HCEC 1CT (cell line): ENCODE measurements at places on chromosomes 7 and 10.

- DNase-seq: peak; percentile 54
Measured at GRCh38 chr7:96303686-96304443, 18.0 kb downstream of the SLC25A13 start.

- DNase-seq: peak; percentile 18
Measured at GRCh38 chr7:148264933-148265557, 325.5 kb upstream of the C7orf33 start.

DNA sequence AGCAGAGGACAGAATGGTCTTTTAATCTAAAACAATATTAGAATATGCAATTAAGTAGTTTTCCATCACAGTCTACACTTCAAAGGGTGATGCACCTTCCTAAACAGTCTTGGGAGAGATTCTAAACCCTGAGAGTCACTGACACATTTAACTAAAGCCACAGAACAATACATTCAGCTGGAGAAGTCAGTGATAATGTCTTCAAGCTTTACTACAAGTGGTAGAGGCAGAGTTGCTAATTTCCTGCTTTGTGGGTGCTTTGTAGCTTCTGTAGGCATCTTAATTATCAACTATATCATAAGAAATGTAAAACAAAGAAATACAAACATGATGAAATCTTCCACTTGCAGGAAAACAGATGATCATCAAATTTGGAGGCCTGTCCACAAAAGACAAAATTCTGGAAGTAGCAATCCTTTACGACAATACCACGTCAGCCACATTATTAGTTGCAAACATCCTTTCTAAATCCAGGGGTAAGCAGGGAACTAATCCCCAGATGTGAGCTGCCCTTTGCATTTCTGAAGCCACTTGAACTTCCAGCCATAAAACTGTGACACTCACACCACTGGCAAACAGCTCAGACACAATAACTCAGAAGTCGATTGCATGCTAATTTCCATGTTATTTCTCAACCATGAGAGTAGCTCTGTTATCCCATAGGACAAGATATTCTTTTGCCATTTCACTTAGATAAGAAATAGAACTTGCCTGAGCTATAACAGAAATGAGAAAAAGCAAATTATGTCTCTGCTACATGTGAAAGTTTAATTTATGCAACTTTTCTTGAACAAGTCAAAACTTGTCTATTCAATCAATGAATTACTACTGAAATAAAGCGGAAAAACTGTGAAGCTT lies 212.2 kb downstream of the FAM107B start:
- DNase-seq: no peak

DNA sequence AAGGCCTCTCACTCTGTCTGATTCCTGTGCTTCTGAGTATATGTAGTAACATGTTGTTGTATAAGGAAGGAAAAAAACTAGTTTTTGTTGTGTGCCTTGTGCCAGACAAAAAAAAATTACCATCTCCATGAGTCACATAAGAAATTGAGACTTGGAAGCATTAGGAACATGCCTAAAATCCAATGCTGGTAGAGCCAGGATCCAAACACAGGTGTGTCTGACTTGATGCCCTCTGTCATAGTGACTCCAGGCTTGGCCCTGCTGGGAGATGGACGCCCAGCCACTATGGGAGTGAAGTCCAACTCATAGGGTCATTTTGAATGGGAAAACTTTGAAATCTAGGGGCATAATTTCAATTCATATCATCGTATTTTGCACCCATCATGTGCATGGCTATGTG lies 38.0 kb downstream of the PYROXD2 start:
- DNase-seq: no peak

- no peak for DNase-seq
Measured at GRCh38 chr7:24169077-24169624, 114.8 kb upstream of the NPY start.

DNA sequence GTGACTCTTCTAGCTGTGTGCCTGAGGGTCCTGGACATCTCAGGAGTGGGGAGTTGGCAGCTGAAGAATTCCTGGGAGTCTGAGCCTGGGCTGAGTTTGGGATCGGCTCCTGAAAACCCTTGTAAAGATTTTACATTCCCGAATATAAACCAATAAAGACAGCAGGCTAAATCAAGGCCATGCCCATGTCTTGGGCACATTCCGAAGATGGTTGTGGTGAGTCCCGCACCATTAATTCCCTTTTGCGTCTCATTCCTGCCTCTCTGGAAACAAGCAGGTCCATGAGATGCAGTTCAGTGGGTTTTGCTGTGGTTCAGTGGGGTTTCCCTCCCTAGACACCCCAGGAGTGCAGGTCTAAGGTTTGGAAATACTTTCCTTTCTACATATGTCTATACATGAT lies 90.9 kb downstream of the COL26A1 start:
- DNase-seq: no peak

DNA sequence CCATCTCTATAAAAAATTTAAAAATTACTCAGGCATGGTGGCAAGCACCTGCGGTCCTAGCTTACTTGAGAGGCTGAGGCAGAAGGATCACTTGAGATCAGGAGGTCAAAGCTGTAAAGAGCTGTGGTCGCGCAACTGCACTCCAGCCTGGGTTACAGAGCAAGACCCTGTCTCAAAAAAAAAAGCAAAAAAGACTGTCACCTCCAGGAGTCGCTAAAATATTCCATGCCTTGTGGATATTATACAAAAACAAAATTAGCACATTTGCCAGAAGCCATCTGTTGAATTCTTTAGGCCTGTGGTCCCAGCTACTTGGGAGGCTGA lies 87.0 kb upstream of the SDK1 start:
- DNase-seq: no peak

DNA sequence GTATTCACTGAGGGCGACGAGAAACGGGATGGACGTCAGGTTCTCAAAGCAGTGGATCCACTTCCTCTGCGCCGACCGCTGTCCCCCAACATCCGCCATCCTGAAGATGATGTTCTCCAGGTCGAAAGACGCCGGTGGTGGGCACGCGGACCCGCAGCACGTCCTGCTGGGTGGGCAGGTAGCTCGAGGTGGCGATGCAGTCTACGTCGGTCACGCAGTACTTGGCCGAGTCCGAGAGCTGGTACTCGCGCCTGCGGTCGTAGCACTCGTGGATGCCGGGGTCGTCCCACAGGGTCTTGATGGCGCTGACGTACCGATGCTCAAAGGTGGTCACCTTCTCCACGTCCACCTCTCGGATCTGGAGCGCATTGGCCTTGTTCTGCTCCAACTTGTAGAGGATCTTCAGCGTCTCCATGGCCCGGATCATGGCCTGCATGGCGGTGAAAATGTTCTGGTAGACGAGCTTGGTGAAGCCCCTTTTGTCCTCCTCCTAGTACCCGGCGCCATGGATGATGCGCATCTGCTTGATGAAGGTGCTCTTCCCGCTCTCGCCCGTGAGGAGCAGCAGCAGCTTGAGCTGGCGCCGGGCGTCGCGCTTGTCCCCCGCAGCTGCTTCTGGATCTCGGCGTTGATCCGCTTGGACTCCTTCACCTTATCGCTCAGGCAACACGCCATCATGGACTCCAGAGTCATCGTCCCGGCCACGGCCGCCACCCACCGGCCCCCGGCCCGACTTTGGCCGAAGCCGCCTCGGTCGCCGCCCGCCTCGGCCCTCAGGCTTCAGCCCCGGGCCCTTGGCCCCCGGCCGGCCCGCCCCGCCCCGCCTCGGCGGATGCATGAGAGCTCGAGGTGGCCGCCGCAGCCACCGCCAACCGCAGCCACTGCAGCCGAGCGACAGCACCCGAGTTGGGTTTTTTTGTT lies 122.9 kb upstream of the KCTD7 start:
- no peak for DNase-seq

DNA sequence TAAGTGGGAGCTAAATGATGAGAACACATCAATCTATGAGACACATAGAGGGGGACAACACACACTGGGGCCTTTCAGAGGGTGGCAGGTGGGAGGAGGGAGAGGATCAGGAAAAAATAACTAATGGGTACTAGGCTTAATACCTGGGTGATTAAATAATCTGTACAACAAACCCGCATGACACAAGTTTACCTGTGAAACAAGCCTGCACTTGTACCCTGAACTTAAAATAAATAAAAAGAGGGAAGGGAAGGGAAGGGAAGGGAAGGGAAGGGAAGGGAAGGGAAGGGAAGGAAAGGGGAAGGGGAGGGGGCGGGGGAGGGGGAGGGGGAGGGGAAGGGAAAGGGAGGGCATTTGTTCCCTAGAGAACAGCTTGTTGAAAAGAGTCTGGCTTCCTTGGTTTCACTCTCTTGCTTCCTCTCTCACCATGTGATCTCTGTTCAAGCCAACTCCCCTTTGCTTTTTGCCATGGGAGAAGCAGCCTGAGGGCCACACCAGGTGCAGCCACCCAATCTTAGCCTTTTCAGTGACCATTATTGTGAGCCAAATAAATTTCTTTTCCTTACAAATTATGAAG lies 57.7 kb downstream of the FAM13C start:
- DNase-seq: no peak

GRCh38 chr10:126115886-126116285 lies 219.5 kb downstream of the FANK1 start:
- DNase-seq: no peak

GRCh38 chr10:19178675-19179074 lies 130.1 kb downstream of the MALRD1 start:
- DNase-seq: no peak

DNA sequence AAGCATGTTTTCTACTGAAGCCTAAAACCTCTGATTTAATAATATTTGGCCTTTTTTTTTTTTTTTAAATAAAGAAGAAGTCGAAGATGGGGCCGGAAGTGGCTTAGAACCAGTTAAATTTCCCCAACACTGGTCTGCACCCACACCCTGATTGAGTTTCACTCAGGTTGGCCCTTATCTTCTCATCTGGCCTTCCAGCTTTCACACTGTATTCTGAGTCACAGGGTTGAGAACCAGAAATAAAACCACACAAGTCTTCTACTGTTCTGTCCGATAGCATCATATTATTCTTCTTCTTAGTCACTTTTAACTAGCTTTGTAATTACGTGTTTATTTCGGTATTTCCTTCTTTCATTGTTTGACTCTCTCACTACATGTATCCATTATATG lies 9.9 kb downstream of the ZNF365 start:
- peak; percentile 62 for DNase-seq

DNA sequence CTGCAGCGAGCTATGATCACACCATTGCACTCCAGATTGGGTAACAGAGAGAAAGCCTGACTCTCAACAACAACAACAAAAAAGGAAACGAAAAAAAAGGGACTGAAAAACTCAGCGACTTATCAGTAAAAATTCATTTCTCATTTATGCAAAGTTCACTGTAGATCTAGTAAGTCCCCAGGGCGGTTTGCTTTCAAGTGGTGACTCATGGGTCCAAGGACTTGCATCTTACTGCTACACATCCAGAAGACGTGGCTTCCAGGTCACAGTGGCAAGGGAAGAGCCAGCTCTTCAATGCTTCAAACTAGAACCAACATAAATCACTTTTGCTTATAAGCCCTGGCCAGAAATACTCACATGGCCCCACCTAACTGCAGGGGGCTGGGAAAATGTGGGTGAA lies 178.3 kb upstream of the AUTS2 start:
- DNase-seq: no peak

- no peak for DNase-seq
Measured at GRCh38 chr10:51384971-51385370, 310.7 kb downstream of the PRKG1 start.

DNA sequence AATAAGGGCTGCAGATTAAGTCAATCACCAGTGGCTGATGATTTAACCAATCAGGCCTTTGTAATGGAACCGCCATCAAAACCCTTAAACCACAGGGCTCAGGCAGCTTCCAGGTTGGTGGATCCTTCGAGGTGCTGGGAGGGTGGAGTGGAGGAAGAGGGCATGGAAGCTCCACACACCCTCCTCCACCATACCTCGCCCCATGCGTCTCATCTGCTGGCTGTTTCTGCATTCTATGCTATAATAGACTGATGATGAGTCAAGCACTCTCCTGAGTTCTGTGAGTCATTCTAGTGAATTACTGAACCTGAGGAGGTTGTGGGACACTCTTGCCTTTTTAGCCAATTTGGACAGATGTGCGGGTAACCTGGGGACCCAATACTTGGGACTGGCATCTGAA lies 43.9 kb downstream of the CHST15 start:
- no peak for DNase-seq

- no peak for DNase-seq
Measured at GRCh38 chr10:113716109-113716910, 35.2 kb upstream of the PLEKHS1 start.

DNA sequence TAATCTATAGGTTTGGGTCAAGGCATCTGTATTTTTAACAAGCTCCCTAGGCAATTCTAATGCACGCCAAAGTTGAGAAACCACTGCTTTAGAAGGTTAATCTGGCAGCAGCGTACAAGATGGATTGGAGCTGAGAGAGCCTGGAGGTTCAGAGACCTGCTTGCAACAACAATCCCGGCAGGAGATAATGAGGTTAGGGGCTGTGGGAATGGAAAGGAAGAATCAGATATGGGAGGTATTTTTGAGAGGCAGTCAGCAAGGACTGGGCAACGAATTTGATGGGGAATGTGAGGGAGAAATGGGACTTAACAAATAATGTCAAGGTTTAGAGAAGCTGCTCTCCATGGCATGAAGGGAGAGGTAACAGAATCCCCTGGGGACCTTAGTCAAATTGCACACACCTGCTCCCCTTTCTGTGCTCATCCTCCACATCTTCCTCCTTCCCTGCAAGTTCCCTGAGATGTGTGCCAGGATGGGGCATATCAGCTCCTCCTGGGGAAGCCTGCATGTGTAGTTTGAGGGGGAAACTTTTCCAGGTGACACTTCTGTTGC lies 731.0 kb upstream of the GALNT17 start:
- DNase-seq: no peak

- no peak for DNase-seq
Measured at GRCh38 chr7:76424413-76425111, at the start of gene ZP3. TSS of gene ZP3 (plus strand) at chr7:76424950. CDS start at chr7:76424965, 15 bp downstream.

DNA sequence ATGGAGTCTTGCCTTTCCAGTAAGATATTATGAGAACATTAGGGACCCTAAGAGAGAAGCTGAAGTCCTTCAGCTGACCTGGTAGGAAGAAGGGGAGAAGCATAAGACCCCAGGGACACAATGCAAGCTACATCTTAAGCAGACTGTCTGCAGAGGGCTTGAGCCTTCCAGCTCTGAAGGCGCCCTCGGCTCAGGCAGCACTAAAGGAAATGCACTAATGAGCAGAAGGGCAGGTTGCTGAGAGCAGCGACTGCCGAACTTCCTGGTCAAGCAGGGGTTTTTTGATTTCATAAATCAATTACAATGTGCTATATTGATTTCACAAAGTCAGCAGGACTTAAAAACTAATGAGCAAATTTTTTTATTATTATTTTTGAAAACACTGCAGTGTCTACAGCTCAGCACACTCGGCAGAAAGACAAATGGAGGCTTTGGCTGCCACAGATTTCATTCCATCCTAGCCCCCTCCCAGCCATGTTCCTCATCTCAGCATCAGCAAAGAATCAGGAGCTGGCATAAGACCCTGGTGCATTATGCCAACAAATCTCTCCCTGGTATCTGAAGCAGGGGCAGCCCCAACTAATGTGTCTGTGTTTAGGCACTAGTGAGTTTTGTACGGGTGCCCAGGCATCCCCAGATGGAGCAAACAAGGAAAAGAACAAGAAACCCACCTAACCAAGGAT lies 57.1 kb downstream of the LRRTM3 start:
- no peak for DNase-seq

DNA sequence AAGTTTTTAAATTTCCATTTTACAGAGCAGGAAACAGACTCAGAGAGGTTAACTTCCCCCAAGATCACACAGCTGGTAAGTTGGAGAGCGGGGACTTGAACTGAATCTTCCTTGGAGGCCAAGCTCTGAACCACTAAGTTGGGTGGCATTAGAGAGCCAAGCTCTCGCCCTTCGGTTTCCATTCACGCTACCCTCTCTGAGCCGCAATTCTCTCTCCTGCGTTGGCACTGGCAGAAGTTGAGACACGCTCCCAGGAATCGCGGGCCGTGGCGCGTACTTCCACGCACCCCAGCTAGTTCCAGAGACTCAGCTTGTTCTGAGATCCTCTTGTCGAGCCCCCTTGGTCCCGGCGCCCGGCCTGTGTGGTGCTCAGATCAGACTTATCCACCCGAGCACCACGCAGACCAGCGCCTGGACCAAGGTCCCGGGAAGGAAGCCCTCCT lies 29.3 kb upstream of the VAX1 start:
- DNase-seq: no peak
